ENCODE measurements at places on chromosomes 4 and X.

- no peak for DNase-seq
Observed at GRCh38 chr4:56651056-56651350, 30.1 kb downstream of the HOPX start.

DNA sequence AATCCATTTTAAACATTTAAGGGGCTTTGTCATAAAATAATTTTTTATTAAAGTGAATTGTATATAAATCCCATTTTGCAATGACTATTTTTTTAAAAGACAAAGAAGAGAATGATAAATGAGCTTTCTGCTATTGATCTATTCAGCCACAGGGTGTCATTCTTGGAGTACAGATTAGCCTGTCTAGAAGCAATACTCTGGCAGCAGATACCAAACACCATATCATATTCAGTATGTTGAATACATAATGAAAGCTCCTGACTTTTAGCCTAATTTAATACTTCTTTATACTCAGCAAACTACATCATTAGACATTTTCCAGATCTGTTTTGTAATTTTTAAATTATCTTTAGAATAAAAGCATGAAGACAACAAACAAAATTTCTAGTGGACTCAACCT, 496.3 kb downstream of the PDGFC start:
- no peak for DNase-seq

DNA sequence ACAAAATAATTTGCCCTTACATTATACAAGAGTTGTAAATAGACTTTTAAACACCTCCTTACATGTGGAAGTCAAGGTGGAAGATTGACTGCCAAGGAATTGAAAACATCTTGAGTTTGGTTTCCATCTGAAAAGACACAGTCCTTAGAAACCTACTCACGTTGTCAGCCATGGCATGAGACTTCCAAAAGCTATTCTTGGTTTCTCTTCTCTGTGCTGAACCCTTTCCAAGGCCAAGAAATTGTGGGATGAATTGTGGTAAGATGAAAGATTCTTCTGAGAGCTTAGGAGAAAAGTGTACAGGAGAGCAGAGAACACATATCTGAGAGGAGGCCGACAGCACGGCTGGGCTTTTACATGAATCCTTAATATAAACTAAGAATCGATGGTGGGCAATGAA, 370.0 kb downstream of the FBXW7 start:
- no peak for DNase-seq

- DNase-seq: no peak
Observed at GRCh38 chr4:68883870-68884269, 67.7 kb downstream of the UGT2A3 start.

DNA sequence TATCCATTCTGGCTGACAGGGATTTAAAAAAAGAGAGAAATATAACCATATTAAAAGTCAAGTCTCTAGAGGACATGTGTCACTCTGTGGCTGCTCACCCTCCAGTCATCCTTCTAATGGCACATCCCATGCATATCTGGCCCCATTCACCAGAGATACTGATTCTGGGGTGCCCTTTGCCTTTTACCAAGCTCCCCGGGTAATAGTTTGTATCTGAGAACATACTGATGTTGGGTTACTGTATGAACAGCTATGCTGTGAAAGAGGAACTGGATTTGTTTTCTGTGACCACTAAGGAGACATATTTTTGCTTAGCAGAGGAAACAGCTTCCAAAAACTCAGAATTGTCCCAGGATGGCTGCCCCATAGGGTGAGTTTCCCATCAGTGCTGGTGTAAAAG, 56.0 kb downstream of the SAT1 start:
- DNase-seq: no peak

- no peak for DNase-seq
Observed at GRCh38 chr4:179248821-179249220, 1806.6 kb upstream of the AGA start.

GRCh38 chr4:113407409-113407808, 354.1 kb downstream of the CAMK2D start:
- no peak for DNase-seq

- DNase-seq: no peak
Observed at GRCh38 chr4:147481577-147482109, 746 bp downstream of the EDNRA start.

DNA sequence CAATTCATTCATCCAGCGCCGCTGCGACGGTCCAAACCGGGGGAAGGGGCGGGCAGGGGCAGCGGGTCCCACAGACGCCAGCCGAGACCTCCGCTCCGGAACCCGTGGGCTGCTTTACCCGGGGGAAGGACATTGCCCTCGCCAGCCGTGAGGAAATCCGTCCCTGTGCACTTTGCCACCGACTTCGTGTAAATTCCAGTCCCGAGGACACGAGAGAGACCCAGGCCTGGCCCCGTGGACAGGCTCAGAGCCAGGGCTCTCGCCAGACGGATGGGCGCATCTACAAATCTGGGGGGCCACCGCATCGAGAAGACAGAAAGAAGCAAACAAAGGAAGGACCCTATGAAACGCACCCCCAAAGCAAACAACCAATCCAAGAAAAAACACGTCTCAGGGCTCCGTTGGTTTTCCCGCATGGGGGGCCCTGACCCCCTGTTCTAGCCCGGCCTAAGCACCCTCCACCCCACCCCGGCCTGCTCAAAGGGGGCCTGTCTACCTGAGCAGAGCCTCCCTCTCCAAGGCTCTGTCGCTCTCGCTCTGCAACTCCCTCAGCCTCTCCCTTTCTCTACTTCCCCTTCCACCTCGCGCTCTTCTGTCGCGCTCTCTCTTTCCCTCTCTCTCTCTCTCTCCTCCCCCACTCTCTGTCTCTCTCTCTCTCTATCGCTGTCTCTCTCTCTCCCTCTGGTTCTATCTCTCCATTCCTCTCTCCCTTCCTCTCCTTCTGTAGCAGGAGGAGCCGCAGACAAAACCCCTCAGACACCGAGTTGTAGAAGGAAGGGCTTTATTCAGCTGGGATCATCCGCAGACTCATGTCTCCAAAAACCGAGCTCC, 11.3 kb downstream of the FRG2 start:
- DNase-seq: no peak

GRCh38 chr4:153791746-153792617, 3.1 kb upstream of the SFRP2 start:
- DNase-seq: no peak

DNA sequence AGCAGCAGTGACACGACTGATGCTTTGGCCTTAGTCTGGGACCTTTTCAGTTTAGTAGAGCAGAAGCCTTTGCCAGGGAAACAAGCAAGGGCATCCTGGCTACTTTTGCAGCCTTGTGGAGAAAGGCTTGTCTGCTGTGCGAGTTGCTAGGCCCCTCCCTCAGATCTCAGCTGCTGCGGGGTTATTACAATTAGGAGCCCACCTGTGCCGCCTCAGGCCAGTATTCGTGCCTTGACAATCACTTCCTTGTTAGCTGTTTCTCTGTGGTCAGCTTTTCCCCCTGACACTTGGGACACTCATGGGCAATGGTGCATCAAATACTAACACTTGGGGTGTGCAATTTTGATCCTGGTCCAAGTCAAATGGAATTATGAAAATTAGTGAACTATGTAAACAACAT, 67.9 kb downstream of the SH2D1A start:
- DNase-seq: no peak

DNA sequence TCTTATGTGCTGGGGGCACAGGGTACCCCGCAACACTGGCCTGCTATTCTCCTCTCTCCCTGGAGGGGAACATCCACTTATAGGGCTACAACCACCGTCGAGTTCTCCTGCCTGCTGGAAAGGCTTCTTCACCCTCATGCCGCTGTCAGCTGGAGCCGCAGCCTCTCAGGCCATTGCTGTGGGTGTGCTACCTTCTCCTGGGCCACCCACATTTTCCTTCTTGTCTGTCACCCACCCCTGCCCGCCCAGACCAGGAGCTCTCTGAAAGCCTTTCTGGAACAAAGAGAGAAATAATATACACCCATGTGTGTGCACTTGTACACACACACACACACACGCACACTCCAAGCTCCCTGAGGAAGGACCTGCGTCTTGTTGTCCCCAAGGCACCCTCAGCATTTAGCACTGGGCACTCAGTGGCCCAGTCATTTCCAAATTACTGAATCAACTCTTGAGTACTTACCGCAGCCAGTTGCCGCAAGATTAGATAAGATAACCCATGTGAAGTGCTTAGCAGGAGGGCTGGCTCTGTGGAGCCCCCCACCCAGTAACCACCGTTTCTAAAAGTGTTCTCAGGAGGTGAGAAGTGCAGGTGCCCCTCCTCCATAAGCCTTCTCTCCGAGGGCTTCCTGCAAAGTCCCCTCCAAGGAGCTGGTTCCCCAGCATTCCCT, 50.2 kb downstream of the CPZ start:
- DNase-seq: no peak

DNA sequence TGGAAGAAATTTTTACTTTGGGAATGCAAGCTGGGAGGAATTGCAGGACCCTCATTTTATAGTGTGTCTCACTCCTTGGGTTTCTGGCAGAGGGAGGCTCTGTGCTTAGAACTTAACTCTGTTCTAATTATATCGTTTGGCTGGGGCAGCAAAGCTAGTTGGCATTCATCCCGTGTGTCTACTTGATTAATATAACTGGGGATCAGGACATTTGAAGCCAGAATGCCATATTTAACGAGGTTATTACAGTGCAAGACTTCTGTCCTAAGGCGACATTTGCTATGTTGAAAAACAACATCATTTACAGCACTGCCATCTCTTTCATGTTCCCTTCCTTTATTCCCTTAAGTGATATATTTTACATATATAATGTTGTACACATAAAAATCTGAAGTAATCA, 179.1 kb upstream of the TBC1D9 start:
- DNase-seq: no peak

- no peak for DNase-seq
Observed at GRCh38 chr4:111215755-111216154, 592.9 kb upstream of the PITX2 start.

GRCh38 chrX:155216940-155217440, 730 bp downstream of the VBP1 start:
- DNase-seq: no peak

- no peak for DNase-seq
Observed at GRCh38 chr4:127449449-127449848, 183.3 kb upstream of the INTU start.

- DNase-seq: no peak
Observed at GRCh38 chr4:2101346-2102044, 42.4 kb downstream of the NAT8L start.

DNA sequence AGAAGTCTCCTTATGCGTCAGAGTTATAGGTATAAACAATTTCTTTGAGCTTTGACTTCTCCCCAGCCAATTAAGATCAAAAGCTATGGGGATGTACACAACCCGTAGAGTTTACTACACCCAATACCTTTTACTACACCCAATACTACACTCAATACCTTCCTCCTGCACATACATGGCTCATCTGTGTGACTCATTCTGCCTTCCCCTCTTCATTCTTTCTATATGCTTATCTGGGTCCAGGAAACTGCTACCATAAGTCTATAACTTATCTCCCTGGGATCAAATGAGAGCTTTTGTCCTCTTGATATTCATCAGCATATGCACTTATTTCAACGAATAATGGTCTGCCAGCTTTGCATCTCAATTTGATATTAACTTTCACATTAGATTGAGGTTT, 28.2 kb downstream of the ANKRD50 start:
- no peak for DNase-seq

- no peak for DNase-seq
Observed at GRCh38 chrX:118088084-118088483, 28.5 kb downstream of the KLHL13 start.

GRCh38 chr4:27019766-27020165, 159.1 kb downstream of the STIM2 start:
- no peak for DNase-seq

GRCh38 chrX:41559235-41560052, 112.3 kb downstream of the NYX start:
- DNase-seq: no peak

DNA sequence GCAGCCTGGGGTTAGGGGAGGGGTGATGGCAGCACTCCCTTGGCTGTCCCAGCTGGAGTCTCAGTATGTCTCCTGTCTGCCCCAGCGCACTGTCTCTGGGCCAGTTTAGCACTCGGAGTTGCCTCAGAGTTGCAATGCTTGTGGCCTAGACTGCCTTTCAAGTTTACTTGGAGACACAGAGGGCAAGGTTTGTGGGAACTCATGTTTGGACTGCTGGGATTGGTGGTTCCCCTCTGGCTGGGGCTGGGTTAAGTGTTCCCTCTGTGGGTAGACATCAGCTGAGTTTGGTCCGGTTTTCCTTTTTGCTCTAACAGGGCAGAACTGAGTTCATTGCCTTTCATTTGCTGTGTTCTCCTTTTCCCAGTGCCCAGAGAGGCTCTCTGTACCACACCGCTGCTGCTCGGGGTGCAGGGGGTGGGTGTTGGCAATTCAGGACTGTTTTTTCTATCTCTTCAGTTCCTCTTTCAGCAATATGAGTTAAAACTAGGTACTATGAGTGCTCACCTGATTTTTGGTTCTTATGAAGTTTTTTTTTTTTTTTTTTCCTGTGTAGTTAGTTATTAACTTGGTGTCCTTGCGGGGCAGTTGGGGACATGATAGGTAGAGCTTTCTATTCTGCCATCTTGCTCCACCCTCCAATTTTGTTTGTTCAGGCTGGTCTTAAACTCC, 17.2 kb downstream of the RAB33B start:
- DNase-seq: no peak

DNA sequence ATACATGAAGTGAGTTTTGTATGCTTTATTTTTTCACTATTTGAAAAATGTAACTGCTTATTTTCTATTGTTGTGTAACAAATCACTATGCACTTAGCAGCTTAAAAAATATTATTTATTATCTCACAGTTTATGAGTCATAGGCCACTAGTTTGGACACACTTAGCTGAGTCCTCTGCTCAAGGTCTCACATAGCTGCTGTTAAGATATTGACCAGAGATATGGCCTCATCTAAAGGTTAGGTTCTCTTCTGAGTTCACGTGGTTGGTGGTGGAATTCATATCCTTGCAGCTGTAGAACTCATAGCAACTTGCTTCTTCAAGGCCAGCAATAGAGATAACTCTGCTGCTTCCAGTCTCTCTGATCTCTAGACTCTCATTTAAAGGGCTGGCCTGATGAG, 534.4 kb downstream of the SPRY1 start:
- no peak for DNase-seq

DNA sequence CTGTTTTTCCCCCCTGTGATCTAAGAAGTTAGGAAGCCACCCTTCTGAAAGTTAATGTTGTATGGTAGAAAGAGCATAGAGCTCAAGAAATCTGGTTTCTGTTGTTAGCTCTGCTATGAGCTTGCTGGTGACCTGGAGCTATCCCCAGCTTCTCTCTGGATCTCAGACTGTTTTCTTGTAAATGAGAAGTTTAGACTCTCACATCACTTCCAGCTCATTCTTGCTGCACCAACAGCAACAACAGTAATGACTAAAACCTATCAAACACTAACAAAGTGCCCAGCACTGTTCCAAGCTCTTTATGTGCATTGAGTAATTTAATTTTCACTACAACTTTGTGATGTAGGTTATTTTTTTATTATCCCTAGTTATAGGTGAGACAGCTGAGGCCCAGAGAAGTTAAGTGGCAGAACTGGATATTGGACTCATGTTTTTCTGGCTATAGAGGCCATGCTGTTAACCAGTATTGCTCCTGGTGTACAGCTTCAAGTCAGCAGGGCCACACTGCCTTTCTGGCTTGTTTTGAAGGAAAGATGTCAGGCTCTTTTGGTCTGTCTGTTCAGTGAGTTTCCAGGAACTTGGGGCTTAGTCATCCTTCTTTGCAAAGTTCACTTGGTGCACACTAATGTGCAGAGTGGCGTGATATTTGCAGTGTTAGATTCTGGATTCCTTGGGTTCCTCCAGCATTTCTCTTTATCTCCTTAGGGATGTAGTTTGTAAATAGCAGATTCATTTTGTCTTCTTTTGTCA, 27.8 kb upstream of the TMEM164 start:
- no peak for DNase-seq

Data from iPS DF 19.7 (cell line).